Left renal pelvis (tissue), 4 donors: ENCODE measurements at places on chromosomes 4 and X.

DNA sequence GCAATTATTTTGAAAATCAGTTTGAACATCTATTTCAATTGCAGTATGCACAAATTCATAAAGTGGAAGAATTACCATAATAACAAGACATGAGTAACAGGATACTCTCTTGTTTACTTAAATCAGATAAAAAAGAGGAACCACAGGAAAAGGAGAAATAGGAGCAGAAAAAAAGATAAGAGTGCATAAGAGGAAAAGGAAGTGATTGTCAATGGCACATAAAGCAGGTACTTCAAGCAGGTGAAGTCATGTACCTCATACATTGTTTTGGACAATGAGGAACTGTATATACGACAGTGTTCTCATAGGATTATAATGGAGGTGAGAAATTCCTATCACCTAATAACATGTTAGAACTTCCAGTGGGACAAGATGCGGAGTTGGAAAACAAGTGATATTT lies 334.5 kb upstream of the PCDH7 start:
- no peak for DNase-seq

DNA sequence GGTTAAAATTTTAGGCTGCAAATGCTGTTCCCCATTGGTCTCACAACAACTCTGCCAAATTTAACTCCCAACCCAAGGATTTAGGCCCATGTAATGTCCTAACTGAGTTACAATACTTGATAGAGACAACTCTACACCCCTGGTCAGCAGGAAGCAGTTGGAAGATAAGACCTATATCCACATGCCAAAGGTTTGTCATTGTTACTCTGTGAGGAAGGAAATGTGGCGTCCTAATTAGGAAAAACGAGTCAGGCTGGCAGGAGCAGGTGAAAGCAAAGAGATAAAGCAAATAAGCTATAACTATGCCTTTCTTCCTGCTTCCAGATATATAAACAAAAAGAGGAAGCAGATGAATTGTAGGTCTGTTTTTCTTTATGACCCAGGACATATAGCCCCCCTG lies 69.1 kb downstream of the SPIN4 start:
- DNase-seq: no peak

GRCh38 chrX:120365320-120365719 lies 3.4 kb downstream of the ATP1B4 start:
- no peak for DNase-seq

- DNase-seq: no peak
Observed at GRCh38 chr4:1783015-1783414, 10.1 kb upstream of the FGFR3 start.

DNA sequence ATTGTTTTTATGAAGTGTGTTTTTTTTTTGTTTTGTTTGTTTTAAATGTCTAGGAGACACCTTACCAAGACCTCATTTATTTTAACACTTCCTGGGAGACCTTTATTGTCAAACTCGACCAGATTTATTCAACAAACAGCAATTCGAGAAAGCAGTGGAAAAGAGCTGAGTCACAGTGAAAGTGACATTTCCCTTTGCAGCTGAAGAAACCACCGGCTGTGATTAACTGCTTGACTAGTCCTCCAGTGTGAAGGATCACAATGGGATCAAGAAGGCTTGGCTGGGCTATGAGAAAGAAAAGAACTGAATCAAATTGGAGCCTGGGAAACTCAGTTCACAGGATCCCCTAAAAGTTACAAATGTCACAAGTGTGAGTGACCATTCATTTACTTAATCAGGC lies 11.9 kb upstream of the ADH7 start:
- peak; percentile 5 for DNase-seq

- no peak for DNase-seq
Observed at GRCh38 chr4:72375073-72375736, 193.8 kb downstream of the ADAMTS3 start.

GRCh38 chr4:185016946-185017758 lies 1.1 kb upstream of the HELT start:
- DNase-seq: no peak

DNA sequence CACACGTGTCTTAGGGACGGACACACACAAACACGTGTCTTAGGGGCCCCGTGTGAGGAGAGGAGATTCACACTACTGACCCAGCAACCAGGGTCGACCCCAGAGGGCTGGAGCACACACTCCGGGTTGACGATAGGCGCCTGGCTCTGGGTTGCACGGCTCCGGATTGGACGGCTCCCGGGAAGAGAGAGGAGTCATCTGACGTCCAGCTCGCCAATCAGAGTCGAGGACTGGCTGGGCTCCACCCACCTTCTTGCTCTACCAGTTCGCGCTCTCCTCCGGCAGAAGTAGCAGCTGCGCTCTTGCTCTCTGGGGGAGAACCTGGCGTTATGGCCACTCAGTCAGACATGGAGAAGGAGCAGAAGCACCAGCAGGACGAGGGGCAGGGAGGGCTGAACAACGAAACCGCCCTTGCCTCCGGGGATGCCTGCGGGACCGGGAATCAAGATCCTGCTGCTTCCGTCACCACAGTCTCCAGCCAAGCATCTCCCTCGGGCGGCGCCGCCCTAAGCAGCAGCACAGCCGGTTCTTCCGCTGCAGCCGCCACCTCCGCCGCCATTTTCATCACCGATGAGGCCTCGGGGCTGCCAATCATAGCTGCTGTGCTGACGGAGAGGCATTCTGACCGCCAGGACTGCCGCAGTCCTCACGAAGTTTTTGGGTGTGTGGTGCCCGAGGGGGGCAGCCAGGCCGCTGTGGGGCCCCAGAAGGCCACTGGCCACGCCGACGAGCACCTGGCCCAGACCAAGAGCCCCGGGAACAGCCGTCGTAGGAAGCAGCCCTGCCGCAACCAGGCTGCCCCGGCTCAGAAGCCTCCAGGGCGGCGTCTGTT lies 74.3 kb downstream of the NUDT10 start:
- no peak for DNase-seq

DNA sequence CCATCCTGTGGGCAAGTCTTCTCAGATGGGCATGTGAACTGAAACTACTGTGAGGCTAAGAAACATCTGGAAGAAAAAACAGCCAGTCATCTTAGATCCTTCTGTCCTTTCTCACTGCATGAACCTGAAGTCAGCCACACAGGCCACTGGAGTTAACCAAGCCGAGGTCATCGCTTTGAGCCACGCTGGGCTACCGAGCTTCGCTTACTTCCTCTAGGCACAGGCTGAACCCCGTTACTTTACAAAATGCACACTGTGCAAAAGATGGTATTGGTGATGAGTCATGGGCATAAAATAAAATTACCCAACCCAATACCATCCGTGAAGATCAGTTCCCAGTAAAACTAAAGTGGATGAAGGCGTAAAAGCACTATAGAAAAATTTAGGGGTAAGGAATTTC lies 86.2 kb downstream of the MTMR1 start:
- no peak for DNase-seq

DNA sequence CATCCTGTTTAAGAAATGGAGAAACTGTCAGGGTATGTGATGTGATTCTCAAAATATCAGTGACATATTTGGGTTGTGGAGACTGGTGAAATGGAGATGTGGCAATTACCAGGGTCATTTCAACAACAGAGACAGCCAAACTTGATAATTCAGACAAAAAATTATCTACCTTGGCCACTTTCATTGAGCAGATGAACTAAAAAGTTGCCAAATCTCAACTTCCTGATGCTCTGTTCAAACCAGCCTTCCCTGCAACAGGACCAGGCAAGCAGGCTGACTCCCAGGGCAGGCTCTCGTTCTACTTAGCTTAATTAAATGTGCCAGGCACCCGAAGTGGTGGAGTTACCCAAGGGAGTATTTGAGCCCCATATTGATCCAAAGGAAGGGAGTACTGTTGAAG lies 199.6 kb downstream of the AFF2 start:
- DNase-seq: no peak

- no peak for DNase-seq
Observed at GRCh38 chr4:109947918-109948317, 35.2 kb downstream of the EGF start.

- no peak for DNase-seq
Observed at GRCh38 chr4:74117024-74117534, 18.1 kb upstream of the CXCL2 start.

GRCh38 chr4:40581254-40582140 lies 48.2 kb downstream of the RBM47 start:
- no peak for DNase-seq

DNA sequence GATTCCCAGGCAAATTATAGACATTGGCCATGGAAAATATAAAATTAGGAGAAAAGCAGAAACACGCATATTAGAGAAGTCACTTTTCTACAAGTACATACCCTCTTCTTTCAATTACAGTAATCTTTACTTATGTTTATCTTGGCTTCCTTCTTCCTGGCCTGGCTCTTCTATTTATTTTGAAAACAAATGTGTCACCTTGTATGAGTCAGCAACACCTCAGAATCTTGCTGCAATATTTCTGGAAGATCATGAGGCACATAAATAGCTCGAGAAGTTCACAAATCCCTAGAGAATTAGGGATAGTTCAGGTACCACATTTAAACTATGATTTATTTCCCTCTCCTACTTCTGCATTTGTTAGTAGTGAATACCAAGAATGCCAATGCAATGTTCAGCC lies 124.6 kb downstream of the ANOS1 start:
- no peak for DNase-seq

- peak; percentile 1 for DNase-seq
Observed at GRCh38 chrX:128816919-128817318, 706.4 kb downstream of the SMARCA1 start.

GRCh38 chr4:83889802-83890201 lies 353.9 kb downstream of the GPAT3 start:
- no peak for DNase-seq

- peak; percentile 6 for DNase-seq
Observed at GRCh38 chr4:11720292-11720691, 291.6 kb upstream of the HS3ST1 start.

DNA sequence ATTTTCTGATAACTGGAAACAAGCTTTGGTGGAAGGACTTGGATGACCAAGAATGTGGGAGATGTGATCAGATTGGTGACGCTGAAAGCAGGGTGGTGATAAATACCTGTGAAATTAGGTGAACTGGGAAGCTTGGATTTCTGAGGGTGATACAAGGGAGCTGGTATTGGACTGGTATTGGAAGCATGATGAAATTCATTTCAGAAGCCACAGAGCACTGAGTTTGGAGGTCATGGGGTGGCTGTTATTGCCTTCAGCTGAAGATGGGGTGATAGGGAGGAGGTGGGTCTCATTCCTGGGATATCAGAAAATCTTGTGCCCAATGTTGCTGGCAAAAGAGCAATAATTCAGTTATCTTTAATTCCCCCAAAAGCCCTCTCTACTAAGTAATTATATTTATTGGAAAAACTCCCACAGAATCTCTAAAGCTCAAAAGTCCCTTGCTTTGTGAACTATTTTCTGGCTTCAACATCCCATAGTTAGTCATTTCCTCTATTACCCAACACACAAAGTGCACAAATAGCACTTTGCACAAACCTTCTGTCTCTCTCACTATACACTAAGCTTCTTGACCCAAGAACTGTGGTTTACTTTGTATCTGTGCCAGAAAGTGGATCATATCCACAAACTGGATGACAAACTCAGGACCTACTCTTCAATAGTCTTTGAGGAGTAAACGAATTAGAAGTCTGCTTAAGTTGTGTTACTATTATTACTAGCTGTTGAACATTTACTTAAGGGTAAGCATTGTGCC lies 23.1 kb upstream of the CAMK2D start:
- no peak for DNase-seq

DNA sequence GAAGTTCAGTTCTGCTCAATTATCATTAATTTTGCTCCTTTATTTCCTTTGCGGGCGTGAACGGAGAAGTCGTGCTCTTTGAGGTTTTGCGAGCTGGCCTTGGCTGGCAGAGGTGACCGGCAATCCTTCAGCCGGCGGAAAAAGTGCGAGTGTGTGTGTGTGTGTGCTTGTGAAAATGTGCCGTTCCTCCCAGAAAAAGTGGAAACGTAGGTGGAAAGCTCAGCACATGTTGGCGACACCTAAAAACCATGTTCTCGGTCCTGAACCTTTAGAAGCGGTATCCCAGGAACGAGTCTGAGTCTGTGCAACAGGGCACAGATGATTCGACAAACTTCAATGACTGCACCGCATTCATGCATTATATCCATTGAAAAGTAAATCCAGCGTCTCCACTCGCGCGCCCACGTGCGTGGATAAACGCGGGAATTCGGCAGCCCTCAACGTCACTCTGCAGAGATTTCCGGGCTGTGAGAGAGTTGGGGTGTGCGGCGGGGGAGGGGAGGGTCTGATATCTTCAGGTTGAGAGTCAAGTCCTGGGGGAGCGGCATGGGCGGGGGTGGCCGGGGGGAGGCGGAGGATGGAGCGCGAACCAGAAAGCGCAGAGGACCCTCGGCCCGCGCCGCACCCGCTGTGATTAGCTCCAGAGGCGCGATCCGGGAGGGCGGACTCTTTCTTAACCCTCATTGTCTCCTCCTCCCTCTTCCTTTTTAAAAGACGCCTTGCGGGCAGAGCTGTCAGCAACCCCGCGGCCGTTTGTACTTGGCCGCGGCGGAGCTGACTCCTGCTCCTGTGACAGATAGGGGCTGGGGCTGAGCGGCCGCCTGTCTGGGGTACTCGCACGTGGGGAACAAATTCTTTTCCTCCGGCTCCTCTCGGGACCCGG lies at the start of gene SHISA3:
SHISA3 (plus strand) TSS at position 737 of the 883 bp plus-strand sequence. CDS start 569 bp downstream, outside the sequence.
- DNase-seq: no peak

GRCh38 chr4:159298502-159298901 lies 195.6 kb downstream of the RAPGEF2 start:
- no peak for DNase-seq

DNA sequence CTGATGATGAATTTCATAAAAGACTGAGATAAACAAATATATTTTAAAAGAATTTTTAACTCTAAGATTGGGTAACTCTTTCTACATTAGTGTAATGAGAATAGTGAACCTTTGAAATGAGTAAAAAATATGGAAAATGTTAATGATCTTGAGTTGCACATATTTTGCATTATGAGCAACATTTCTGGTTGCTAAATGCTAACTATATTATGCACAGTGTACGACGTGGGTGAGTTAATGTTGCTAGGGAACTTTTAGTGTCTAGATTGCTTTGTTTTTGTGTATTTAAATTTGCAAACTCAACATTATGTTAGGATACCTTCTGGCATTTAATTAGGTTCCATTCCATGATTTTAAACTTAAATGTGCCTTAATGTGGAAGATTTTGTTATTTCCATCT lies 612.9 kb upstream of the GALNT7 start:
- no peak for DNase-seq

DNA sequence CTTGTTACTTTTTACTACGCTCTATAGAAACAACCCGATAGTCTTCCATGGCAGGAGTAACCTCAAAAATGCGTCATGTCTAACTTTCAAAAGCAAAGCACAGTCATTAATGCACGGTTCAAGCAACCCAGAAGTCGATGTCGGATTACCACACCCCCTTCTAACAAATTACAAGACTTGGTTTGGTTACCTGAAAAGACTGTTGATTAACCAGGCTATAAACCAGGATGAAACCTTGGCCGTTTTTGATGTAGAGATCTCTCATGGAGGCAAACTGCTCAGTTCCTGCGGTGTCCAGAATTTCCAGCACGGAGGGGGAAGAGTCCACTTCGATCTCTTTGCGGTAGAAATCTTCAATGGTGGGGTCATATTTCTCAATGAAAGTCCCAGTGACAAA lies 2.4 kb downstream of the RAP2C start:
- DNase-seq: no peak

- DNase-seq: no peak
Observed at GRCh38 chr4:14596437-14596836, 405.8 kb upstream of the CPEB2 start.
